ENCODE measurements at places on chromosomes 1 and 21. TPM values are rescaled to one million over a fixed set of nuclear protein-coding genes. Genes with fewer than 3 reads are reported as not detected.

NEK2 gene
- total RNA-seq: 32.7 TPM

DNA sequence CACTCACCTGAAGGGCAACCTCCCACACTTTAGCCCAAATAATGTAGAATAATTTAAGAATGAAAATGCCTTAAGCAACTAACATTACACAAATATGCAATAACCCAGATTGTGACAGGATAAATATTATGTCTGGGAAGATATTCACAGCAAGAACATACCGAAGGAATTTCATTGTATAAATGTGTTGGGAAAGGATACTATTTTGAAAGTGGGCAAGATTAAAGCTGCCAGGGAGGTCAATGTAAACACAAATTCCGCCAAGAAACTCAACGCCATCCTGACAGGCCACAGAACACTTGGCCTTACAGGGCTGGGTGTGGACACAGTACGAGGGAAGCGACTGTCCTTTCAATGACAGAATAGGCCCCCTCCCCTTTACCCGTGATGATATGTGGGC, 173.3 kb downstream of the RUNX1 start:
- no peaks in the 10 kb centered on the region for H3K4me1 ChIP-seq
- H3K27me3 ChIP-seq: peaks cover 2% of the 10 kb centered on the region
- H3K4me3 ChIP-seq: no peak overlapping the region
- H3K27ac ChIP-seq: no peak overlapping the region

GRCh38 chr21:19244502-19245187, 841.1 kb upstream of the TMPRSS15 start:
- DNase-seq: no peak
- H3K4me3 ChIP-seq: no peak overlapping the region
- H3K4me1 ChIP-seq: no peaks in the 10 kb centered on the region
- no peaks in the 10 kb centered on the region for H3K27me3 ChIP-seq

GRCh38 chr1:241275981-241276380, 81.0 kb downstream of the RGS7 start:
- no peak overlapping the region for H3K4me3 ChIP-seq
- H3K27me3 ChIP-seq: no peaks in the 10 kb centered on the region
- peaks cover 1% of the 10 kb centered on the region for H3K36me3 ChIP-seq
- no peaks in the 10 kb centered on the region for H3K4me1 ChIP-seq

DNA sequence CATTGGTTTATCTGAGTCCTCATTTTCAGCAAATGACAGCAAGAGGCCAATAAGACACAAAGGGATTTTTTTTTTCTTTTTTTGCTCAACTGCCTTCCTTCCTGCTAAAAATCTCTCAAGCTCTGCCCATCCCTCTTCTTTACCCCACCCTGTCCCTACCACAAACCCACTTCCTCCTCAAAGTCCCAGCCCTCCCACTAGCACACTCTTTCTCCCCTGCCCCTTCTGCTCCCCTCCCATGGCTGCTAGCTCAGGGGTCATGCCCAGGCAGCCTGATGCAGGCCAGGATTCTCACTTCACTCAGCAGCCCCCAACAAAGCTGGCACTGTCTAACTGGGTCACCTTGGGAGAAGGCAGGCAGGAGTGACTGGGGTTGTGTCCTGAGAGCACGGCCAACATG, 28.8 kb upstream of the PPP2R5A start:
- peak; percentile 71 for DNase-seq
- peaks cover 51% of the 10 kb centered on the region for H3K4me1 ChIP-seq
- peak overlapping the region; percentile 68 for H3K4me3 ChIP-seq
- no peaks in the 10 kb centered on the region for H3K27me3 ChIP-seq

DNA sequence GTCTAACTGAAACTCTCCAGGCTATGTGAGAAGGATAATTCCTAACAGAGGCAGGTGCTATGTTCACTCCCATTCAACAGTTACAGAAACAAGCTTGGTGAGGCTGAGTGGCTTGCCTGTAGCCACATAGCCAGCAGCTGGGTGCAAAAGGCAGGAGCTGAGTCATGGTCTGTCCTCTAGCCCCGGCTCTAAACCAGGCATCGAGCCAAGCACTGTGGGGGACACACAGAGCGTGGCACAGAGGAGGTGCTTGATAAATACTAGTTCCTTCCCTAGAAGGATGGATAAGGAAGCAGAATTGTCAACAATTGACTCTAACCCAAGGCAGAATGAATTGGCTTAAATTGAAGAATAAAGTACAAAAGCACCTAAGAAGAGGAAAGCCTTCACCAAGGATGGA, 10.4 kb upstream of the KCNA2 start:
- H3K36me3 ChIP-seq: peaks cover 1% of the 10 kb centered on the region
- H3K4me3 ChIP-seq: no peak overlapping the region
- DNase-seq: no peak
- H3K27ac ChIP-seq: no peak overlapping the region

GRCh38 chr1:30319765-30320580, 403.4 kb downstream of the MATN1 start:
- no peak overlapping the region for H3K4me3 ChIP-seq
- no peaks in the 10 kb centered on the region for H3K4me1 ChIP-seq
- no peaks in the 10 kb centered on the region for H3K27me3 ChIP-seq
- H3K27ac ChIP-seq: no peak overlapping the region

DNA sequence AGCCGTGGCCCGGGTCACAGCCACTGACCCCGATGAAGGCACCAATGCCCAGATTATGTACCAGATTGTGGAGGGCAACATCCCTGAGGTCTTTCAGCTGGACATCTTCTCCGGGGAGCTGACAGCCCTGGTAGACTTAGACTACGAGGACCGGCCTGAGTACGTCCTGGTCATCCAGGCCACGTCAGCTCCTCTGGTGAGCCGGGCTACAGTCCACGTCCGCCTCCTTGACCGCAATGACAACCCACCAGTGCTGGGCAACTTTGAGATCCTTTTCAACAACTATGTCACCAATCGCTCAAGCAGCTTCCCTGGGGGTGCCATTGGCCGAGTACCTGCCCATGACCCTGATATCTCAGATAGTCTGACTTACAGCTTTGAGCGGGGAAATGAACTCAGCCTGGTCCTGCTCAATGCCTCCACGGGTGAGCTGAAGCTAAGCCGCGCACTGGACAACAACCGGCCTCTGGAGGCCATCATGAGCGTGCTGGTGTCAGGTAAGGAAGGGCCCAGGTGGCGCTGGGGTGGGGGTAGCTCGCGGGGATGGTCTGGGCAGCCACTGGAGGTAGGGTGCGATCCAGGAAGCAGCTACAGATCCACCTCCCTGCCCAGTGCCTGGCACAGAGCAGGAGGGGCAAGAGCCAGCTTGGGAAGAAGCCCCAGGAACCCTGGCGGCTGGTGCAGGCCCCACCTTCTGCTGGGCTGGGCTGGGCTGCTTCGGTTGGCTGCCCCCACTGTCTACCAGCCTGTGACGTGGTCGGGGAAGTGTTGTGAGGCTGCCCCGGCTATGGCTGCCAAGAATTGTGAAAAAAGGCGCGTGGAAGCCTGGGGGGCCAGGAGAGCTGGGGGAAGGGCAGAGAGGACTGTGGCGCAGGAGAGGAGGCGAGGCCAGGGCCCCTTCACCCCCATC, 3.8 kb downstream of the CELSR2 start:
- H3K27ac ChIP-seq: no peak overlapping the region
- H3K4me1 ChIP-seq: no peaks in the 10 kb centered on the region
- no peak overlapping the region for H3K4me3 ChIP-seq
- DNase-seq: no peak

DNA sequence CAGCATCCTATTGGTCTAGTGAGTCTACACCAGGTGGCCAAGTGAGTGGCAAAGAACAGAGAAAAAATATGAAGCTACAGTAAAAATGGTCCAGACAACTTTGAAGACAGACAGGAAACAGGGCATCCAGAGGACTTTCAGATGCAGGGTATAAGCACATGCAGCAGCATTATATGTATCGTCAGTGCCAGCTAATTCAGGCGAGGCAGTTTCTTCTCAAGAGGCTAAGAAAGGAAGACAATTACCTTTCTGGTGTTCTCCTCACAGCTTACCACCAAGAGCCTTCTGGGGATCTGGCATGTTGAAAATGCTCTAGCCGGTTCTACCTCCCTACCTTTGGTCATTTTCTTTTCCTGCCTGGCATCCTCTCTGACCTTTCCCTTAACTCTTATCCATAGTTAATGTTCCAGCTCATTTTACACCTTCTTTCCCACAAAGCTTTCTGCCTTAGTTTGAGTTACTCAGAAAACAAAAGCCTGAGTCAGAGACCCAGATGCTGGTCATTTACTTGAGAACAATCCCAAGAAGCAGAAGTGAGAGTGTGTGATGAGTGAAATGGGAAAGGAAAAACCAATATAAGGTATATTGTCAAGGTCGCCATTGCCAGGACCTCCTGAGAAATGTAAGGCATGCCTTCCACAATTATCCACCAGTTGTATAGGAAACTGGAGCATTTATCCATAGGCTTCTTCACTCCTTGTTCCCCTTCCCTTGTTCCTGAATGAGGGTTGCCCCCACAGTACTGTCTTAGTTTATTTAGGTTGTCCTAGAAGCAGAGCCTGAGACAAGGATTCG, 444.1 kb downstream of the PLPP3 start:
- DNase-seq: no peak
- H3K4me1 ChIP-seq: no peaks in the 10 kb centered on the region
- H3K27ac ChIP-seq: no peak overlapping the region
- H3K36me3 ChIP-seq: no peaks in the 10 kb centered on the region
- H3K4me3 ChIP-seq: no peak overlapping the region
- no peaks in the 10 kb centered on the region for H3K27me3 ChIP-seq

- H3K4me3 ChIP-seq: no peak overlapping the region
Measured at GRCh38 chr1:4488018-4488417, 166.4 kb upstream of the AJAP1 start.

TBX15 gene
- total RNA-seq: not detected

AMY1C gene
- not detected for total RNA-seq

OR10K1 gene
- total RNA-seq: not detected

GRCh38 chr1:54623216-54624007, at the start of gene FAM151A:
FAM151A (minus strand) TSS chr1:54623525; CDS start chr1:54623395, 130 bp downstream.
- no peaks in the 10 kb centered on the region for H3K36me3 ChIP-seq
- H3K4me1 ChIP-seq: no peaks in the 10 kb centered on the region
- H3K27ac ChIP-seq: no peak within 1 kb of the TSS
- DNase-seq: no peak
- peaks cover 5% of the 10 kb centered on the region for H3K27me3 ChIP-seq

GRCh38 chr1:201507360-201507675, 395 bp upstream of the CSRP1 start:
- no peaks in the 10 kb centered on the region for H3K27me3 ChIP-seq
- H3K4me3 ChIP-seq: peak overlapping the region; percentile 83
- H3K27ac ChIP-seq: peak overlapping the region; percentile 88
- H3K4me1 ChIP-seq: peaks cover 47% of the 10 kb centered on the region
- no peak for DNase-seq
- peaks cover 4% of the 10 kb centered on the region for H3K36me3 ChIP-seq

GRCh38 chr1:3712573-3713535, 39.4 kb upstream of the CCDC27 start:
- no peaks in the 10 kb centered on the region for H3K27me3 ChIP-seq
- no peak overlapping the region for H3K4me3 ChIP-seq
- no peaks in the 10 kb centered on the region for H3K36me3 ChIP-seq
- no peaks in the 10 kb centered on the region for H3K4me1 ChIP-seq
- no peak for DNase-seq
- no peak overlapping the region for H3K27ac ChIP-seq

LIPI gene
- not detected for total RNA-seq

PADI4 gene
- total RNA-seq: 4.9 TPM

All from activated naive CD8-positive, alpha-beta T cell treated with anti-CD3 and anti-CD28 coated beads, Interleukin-2, amount 10 ng/mL, durations not matched to agents 7 days and 5 days (primary cell).